ENCODE measurements at places on chromosomes 12 and 14.
A peak's percentile ranks its signal among the peaks of the same experiment; 100 is the strongest.

DNA sequence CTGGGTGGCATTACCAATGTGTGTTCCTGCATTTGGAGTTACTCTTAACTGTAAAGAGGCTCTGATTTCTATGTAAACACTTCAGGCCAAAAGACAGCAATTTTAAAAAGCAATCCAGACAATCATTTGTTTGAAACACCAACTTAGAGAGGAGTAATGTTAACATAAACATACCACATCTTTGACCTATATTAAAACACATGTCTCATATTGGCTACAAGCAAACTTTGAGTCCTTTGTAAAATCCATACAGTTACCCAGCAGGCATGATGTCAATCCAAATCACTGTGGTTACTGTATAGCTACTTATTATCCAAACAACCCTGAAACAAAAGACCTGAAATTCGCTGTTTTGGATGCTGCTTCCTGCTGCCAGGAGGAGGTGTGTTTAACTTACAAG is 7.5 kb upstream of the G2E3 start:
- no peak for DNase-seq

DNA sequence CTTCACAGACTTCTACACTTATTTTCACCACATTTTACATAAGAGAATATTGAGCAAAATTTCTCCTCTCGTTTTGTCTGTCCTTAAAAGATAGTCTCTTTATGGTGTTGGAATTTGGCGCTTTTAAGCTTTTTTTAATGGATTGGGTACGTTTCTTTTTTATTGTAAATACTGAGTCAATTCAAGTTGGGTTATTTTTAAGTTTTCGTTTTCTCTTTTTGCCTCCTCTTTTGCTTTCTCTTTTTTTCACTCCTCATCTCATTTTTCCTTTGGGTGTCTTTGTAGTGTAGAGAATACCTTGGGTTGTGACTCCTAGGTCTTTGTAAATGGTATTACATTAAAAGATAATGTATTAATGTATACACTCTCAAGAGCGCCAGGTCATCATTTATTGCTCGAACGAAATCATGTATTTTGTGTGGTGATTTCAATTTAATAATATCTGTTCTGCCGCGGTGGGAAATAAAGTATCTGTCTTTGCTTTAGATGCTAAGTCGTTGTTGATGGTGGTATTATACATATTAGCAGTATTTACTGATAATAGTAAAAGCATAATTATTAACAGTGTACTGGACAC is 845 bp downstream of the TMX1 start:
- no peak for DNase-seq

GRCh38 chr12:79658221-79658620 is 32.5 kb downstream of the PAWR start:
- peak; percentile 17 for DNase-seq

DNA sequence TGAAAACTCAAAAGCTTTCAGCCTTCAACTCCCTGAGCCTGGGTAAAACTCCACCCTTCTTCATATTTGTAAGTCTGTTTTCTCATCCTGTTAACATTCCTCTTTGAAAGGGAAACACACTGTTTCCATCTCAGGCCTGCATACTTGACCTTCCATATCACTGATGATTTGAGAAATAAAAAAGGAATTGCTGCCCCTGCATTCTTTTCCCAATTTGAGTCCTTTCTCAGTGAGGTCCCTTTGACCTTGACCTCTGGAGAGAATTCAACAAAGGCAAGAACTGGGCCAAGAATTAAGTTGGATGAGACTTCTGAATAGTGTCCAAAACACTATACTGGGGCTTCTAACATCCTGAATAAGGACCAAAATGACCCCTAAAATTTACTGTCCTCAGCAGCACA is 108.0 kb downstream of the AEBP2 start:
- DNase-seq = peak; percentile 22

DNA sequence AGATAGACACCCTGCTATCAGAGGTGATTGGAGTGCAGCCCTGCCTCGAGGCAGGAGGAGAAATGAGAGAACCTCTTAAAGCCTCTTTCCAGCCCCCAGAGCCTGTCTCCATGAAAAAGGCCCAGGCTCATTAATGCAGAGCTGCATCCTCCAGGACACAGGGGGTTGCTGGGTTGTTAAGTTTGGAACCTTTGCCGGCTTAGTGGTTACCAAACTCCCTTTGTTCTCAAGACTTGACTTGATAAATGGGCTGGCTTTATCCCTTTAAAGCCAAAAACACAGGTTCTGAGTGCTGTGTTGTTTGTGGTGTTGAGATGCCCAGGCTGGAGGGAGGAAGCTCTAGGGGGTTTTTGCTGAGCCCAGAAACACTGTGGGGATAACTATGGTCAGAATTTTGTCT is 71.0 kb downstream of the DAD1 start:
- no peak for DNase-seq

GRCh38 chr14:50977863-50978528 is 33.7 kb upstream of the PYGL start:
- DNase-seq = no peak

DNA sequence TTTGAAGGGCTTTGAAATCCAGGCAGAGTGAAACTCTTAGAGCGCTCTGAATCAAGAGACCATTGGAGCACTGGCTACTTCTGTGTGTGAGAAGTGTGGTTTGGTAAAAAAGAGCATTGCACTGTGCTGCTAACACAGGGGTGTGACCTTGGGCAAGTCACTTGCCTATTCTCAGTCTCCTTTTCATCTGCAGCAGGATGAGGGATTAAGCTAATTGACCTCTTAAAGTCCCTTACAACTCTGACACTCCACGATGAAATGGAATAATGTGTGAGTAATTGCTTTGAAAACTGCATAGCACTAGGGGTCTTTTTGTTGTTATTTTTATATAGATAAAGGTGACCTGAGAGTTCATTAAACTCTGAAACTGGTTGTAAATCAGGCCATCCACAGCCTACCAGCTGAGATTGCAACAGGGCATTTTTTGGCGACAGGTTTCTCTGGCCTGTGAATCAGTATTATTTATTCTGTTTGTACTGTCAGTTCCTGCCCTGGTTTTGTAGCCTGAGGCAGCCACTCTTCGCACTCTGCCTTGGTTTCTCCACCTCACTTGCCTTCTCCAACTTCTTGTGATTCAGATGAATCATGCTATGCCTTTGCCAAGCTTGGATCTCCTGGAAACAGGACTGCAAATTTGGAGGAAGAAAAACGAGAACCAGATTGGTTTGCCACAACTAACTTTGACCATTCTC is 159.9 kb upstream of the PARP11 start:
- DNase-seq = peak; percentile 27

GRCh38 chr12:31591380-31591901 is 505 bp upstream of the DENND5B start:
- DNase-seq = no peak

- no peak for DNase-seq
Observed at GRCh38 chr12:6573001-6573400, 4.9 kb upstream of the NOP2 start.

DNA sequence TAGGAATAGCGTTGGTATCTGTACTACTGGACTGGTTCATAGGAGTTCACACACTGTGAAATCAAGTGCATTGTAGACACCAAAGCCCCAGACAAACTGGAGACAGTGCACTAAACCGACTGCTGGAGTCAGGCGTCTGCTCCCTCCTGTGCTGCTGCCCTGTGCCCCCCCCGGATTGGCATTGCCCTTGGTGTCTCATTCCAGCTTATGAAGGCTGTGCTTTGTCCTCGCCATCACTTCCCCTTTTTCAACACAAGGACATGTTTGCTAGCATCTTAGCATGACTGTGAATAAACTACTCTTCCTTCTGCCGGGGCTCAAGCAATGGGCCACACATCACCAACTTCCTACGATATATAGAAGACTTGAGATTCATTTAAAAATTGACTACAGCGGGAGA is 84.0 kb downstream of the TMCC3 start:
- DNase-seq = no peak

DNA sequence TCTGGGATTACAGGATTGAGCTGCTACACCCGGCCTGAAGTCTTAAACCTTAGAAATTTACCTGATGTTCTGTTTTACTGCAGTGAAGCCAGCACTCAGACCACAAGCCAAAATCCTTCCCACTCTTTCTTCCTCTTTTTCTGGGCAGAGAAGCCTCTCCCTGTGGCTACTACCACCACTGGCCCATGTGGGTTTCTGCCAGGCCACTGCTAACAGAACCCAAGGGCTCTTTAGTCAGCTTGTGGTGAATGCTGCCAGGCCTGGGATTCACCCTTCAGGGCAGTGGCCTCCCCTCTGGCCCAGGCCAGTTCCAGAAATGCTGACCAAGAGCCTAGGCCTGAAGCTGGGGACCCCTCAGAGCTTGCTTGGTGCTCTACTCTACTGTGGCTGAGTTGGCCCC is 35.3 kb downstream of the GAS2L3 start:
- no peak for DNase-seq

DNA sequence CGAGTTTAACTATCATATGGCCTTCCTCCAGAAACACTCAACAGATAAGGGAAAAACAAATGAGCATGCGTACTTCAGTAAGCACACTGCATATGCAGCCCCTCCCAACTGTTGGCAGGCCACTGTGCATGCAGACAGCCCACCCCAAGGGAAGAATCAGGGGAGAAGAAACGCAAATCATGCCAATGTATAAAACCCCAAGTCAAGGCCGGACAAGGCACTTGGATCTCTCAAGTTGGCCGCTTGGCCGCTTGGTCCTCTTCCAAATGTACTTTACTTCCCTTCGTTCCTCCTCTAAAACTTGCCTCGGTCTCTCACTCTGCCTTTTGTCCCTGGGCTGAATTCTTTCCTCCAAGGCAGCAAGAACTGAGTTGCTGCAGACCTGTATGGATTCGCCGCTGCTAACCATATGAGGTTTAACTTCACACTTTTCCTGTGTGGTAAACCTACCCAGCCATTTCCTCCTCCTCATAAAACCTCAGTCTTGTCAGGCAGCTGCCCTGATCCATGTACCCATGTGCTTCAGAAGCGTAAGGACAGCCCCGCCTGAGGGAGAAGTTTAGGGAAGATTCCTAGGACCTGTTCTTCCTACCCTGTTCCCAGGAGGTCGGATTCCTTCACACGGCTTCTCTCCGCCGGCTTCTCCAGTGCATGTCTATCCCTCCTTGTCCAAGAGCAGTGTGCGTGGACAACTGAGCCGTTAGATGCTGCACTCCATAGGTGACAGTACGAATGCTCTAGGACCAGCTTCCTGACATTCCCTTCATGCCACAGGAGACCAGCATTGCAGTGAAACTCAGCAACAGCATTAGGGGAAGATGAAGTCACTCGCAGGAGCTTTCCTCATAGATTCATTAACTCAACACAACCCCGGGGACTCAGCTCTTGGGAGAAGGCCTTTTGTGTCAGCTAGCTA is 188.0 kb downstream of the MON2 start:
- DNase-seq = no peak

DNA sequence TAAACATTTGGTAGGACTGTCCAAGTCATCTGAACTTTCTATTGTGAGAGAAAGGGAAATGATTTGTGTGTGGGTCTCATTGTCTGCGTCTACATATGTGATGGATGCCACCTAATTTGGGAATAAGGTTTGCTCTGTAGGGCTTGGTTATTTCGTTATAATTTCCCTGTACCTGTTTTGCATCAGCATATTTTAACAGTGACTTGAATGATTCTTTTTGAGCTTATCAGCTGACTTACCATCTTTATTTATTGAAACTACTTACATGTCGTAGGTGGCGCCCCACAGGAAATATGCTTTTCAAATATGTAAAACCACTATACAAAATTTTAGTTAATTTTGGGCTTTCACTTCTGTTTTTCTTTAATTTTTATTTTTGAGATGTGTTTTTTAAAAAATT is 56.5 kb upstream of the BCAT1 start:
- no peak for DNase-seq

DNA sequence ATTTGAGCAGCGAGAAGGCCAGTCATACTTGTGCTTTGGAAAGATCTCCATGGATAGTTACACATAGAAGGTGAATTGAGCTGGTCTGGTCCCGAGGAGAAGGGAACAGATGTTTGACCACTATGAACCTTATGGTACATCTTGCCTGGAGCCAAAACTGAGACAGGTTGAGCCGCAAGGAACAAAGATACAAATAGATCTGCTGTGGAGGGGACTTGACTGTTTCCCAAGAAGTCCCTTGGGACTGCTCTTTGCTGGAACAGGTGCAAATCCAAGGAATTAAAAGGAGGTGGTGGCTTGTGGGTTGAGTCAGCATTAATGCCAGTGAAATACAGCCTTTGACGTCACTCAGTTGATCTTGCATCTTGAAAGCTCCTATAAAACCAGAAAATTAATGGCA is 68.8 kb upstream of the PRIMA1 start:
- no peak for DNase-seq

DNA sequence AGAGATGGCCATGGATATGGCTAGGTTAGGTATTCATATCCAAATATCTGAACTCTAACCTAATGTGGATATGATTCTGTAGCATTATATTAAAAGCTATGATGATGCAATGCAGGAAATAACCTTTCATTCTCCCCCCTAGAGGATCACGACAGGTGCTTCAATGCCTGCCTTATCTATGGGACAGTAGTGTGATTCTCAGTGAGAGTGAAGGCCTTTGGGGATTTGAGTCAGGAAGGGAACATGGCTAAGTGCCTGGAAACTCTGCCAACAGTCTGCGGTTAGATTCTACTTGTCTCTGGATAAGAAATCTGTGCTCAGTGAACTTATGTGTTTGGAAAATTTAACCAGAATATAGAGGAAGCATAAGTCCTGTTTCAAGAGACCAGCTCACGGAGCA is 81.8 kb downstream of the SLC38A1 start:
- DNase-seq = peak; percentile 69

DNA sequence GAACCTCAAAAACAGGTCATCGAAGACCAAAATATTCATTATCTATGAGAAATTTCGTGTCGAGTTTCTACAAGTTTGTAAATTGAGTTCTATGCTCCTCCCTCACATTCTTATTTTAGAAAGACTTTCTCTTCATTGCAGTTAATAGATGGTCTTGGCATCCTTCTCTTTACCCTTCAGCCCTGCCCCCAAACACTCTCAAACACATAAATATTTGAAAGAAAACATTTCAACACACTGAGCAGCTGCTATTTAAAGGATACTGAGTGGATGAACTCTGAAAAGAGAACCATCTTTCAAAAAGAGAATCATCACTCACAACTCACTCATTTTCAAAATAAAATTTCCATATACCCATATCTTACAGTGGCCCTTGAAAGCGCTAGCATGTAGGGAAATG is 67.1 kb downstream of the NUAK1 start:
- no peak for DNase-seq

DNA sequence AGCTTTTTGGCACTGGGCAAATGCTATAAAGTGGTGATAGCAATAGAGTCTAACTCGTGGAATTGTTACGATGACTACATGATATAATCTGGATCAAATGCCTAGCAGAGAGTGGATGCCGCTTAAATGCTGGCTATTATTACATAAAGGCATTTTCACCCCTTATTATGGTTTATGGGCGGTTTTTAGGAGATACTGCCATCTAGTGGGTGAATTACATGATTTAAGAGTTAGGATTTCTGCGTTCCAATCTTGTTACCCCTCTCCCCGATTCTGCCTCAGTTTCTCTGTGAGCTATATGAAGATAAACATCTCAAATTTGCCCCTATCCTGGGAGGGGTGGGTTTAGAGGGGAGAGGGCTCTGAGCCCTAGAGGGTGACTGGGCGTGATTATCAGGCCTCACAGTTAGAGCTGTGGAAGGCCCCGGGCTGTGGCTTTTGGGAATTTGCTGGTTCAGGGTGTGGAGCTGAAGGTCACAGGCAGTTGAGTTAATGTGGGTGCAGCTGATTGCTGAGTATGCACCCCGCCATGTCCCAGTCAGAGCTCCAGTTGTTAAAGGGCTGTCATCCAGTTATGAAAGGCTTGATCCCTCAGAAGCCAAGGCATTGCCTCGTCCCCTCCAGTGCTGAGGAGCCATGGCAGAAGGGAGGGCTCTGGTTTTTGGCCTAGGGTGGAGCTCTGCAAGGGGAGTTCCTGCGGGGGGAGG is 14.4 kb downstream of the CLSTN3 start:
- DNase-seq = peak; percentile 21

All from HFFc6 (cell line).